Retinal pigment epithelial cell (primary cell): ENCODE measurements at places on chromosomes 2 and 18.

DNA sequence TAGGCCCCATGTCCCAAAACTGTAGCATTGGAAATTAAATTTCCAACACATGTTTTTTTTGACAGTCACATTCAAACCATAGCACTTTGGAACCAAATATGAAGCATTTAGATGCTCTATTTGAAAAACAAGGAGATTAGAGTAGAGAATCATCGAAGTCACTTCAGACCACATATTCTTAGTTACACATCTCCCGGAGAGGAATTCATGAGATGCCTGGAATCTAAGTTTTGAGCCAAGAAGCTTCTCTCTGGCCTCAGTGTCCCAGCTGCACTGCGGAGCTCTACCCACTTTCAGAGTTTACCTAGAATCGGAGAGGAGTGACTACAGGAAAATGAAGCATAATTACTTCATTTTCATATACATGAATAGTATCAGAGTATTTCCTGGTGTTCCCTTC lies 385.9 kb downstream of the TNS1 start:
- no peak for DNase-seq

DNA sequence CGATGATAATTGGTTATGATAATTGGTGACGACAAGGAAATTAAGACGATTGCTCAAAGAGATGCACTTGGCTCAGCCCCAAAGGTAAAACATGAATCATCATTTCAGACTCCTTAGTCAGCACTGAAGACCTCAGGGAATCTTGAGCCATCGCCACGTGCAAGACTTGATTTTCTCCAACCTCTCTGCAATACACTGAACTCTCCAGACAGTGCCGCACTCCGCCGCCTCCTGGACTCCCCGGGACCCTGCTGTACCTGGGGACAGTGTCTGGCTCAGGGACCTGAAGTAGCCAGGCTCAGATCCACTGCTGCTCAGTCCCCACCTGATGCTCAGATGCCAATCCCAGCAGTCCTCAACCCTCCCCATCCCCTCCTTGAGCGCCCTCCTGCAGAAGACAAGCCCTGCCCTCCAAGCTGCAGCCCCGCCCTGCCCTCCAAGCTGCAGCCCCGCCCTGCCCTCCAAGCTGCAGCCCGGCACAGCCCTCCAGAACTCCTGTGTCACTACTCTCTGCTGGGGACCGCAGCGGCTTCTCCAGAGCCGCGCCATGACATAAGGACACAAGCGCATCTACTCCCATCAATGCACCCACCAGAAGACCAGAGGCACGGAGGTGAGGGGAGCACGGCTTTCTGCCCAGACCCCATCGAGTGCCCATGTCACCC lies 1.1 kb downstream of the TMEM18 start:
- peak; percentile 65 for DNase-seq

DNA sequence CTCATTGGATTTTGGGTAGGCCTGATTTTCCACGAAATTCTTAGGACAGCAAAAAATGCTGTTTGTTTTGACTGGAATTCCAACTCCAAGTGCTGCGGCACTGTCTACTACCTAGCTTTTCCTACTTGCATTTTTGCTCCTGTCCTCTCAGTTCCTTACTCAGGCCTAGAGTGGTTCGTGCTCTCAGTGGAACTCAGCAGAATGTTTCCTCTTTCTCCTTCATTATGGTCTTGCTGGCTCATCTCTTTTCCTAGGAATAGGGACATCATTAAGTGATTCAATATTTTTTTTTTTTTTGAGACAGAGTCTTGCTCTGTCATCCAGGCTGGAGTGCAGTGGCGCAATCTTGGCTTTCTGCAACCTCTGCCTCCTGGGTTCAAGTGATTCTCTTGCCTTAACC lies 37.9 kb downstream of the GEMIN6 start:
- no peak for DNase-seq

GRCh38 chr2:71348302-71348701 lies 16.7 kb downstream of the ZNF638 start:
- no peak for DNase-seq

DNA sequence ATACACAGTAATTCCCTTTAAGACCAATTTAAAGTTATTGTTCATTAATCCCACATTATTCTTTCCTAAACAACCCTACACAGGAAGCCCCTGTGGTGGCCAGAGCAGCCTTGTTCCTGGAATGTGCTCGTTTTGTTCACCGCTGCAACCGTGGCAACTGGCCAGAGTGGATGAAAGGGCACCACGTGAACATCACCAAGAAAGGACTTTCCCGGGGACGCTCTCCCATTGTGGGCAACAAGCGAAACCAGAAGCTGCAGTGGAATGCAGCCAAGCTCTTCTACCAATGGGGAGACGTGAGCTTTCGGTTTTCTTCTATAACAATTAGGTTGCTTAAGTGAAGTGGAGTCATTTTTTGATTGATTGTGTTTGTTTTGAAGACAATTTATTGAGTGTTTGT lies 101.0 kb downstream of the UNC80 start:
- peak; percentile 56 for DNase-seq

GRCh38 chr2:53646788-53647187 lies 120.8 kb upstream of the CHAC2 start:
- no peak for DNase-seq

- DNase-seq = no peak
Observed at GRCh38 chr18:13265008-13265910, 46.7 kb downstream of the LDLRAD4 start.

DNA sequence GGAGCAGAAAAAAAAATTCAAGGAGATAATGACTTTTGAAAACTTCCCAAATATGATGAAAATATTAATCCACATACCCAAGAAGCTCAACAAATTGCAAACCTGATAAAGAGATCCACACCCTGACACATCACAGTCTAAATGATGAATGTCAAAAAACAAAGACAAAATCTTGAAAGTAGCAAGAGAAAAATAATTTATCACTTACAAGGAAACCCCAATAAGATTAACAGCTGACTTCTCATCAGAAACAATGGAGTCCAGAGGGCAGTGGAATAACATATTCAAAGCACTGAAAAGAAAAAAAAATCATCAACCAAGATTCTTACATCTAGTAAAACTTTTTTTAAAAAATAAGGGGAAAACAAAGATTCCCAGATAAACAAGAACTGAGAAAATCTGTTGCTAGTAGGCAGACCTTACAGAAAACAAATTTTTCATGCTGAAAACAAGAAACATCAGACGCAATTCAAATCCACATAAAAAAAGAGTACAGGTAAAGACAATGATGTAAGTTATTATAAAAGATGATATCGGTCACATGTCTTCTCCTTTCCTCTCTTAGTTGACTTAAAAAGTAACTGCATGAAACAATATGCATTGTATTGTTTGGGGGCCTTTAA lies 21.3 kb downstream of the SLC66A2 start:
- DNase-seq = no peak

- no peak for DNase-seq
Observed at GRCh38 chr18:76495435-76496193, 572 bp upstream of the ZNF516 start.

- no peak for DNase-seq
Observed at GRCh38 chr2:11480406-11480805, 14.4 kb upstream of the E2F6 start.

DNA sequence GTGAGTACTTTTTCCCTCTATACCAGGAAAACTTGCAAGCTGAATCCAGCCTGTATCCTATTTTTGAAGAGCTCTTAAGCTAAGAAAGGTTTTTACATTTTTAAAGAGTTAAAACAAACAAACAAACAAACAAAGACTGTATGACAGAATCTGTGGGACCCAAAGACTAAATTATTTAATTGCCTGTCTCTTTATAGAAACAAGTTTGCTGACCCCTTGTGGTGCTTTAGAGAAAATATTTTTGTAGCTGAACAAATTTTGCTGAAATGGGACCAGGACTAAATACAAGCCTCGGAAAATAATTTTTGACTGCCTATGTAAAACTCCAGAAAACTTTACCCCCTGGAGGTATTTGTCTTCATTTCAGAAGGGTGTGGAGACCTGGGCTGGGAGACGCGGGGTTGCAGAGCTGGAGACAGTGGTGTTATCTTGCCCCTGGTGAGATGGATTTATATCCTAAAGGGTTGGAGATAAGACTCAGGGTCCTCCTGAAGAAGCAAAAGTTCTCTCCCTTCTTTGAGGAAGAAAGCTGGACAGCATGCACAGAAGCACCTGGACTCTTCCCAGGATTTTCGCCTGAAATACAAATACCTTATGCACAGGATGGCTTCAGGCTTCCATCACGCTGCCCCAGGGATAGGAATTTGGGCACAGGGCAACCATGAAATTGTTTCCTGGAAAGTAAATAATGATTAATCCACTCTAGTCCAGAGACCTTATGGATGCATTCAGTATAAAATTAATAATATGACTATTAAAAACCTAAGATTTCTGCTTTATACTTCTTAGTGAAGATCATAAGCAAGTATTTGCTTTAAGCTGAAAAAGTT lies 54.3 kb downstream of the TMX3 start:
- DNase-seq = peak; percentile 20

DNA sequence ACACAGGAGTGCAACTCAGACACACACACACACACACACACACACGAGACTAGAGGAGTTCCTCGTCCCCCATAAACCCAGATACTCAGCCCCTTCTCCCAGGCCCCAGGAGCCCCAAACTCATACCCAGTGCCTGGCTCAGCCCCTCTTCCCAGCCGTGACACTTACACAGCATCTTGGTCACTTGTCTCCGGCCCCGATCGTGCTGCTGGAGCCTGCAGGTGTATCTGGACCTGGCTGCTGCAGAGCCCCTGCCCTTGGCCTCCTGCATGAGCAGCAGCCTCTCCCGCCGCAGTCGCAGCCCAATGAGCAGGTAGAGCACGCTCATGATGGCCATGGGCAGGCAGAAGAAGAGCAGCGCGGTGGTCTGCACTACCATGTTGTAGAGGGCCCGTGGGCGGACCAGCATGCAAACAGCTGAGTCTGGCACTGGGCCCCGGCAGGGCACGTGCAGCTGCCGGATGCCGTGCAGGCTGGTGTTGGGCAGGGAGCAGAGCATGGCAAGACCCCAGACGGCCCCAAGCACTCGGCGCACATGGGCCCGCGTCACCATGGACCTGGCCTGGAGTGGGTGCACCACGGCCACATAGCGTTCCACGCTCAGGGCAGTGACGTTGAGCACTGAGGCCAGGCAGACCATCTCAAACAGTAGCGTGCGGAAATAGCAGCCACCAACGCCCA lies 2.1 kb downstream of the NMUR1 start:
- DNase-seq = no peak

DNA sequence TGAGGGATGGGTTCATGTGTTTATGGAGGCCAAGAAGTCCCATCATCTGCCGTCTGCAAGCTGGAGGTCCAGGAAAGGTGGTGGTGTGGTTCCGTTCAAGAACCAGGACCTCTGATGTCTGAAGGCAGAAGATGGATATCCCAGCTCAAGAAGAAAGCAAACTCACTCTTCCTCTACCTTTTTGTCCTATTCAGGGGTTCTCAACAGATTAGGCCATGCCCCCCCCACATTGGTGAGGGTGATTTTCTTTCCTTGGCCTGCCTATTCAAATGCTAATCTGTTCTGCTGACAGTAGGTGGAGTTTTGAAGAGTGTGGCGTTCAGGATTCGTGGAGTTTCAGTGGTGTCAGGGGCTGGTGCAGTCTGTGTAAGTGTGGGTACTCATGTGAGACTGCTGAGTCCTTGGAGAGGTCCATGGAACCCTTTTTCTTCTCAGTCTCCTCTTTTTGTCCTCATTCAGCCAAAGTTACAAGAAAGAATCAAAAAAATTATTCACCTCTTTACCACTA lies 5.9 kb downstream of the MSL3B start:
- no peak for DNase-seq

DNA sequence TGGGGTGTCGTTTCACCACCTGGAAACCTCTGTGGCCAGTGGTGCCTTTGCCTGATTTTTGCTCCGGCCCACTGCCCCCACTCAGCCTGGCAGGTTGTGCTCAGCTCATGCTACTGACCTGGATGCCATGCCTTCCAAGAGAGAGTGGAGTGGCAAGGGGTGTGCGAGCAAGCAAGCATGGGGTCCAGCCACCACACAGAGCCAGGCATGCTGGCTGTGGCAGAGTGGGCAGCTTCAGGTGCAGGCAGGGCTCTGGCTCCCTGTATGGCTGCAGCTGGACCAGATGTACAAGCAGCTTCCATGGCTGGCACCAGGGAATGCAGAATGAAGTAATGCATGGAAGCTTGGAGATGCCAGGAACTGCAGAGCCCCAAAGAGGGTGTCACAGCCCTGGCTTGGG lies 620.5 kb upstream of the SETBP1 start:
- no peak for DNase-seq

GRCh38 chr2:214484239-214484638 lies 73.4 kb downstream of the VWC2L start:
- no peak for DNase-seq

DNA sequence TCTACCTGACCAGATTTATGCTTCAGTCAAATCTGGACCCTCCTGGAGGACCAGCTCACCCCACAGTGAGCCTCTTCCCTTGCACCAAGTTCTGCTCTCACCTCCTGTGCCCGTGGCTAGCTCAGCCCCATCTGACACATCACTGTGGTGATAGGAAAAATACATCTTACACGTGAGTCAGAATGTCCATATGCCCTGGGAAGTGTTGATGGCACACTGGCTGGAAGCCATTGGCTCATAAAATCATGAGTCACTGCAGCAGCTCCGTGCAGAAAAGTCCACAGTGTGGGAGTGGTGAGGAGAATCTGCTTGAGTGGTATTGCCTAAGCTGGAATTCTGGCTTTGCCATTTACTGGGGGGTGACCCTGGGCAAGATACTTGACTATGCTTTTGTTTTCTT lies 42.6 kb upstream of the RAPGEF4 start:
- peak; percentile 77 for DNase-seq
